ENCODE measurements at places on chromosomes 2 and 18.

DNA sequence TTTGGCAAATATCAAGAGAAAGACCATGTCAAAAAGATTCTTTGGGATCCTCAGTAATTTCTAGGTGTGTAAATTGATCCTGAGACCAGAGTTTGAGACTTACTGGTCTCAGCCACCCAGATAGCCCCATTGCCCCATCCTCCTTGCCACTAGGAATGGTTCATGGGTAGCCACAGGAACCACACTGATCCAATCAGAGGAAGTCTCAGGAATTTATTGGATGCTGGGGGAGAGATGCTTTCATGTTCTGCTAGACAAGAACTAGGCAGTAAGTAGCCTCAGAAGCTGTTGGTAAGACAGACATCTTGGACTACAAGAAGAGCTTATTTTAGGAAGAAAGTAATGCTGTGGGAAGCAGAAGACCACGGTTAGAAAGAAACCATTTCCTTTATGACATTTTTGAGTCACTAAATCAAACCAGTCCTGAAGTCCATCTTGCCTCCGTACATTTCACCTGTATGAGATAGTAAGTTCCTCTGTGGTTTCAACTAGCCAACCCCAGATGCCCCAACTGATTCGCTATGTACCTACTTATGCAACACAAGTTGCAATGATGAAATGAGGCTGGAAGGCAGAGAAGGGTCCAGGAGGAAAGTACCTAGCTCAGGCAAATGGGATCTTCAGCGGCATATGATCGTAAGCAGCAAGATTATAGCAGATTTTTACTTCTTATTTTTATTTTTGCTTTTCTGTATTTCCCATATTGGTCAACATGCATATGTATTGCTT is 3.6 kb upstream of the ST3GAL5 start:
- DNase-seq: no peak

DNA sequence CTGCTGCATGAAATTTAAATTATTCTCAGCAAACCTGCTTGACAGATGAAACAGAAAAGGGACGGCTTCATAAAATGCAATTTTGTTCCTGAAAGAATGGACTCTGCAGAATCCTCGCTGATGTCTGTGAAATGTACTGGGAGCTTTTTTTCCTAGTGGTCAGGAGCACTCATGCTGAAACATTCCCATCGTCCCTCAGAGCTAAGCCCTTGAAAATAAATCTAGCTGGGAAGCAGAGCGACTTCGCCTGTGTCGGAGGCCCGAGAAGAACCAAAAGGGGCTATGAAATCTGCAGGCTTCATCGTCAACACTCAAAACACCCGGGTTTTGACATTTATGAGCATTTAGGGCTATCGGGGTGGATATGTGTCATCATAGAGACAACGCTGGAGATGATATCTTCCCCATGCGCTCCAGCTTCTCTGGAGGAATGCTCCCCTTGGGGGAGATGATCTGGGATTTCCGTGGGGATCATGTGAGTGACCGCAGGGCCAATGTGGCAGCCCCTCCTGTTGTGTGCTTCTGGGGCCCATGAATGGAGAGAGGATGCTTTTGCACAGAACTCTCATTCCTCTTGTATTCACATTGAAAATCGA is 182.3 kb downstream of the KLHL29 start:
- no peak for DNase-seq

GRCh38 chr2:210477496-210477895 is 937 bp upstream of the LANCL1 start:
- DNase-seq: no peak

- DNase-seq: no peak
Observed at GRCh38 chr2:128454980-128455720, 136.5 kb upstream of the HS6ST1 start.

- no peak for DNase-seq
Observed at GRCh38 chr2:174683392-174683759, 80.9 kb downstream of the CHRNA1 start.

DNA sequence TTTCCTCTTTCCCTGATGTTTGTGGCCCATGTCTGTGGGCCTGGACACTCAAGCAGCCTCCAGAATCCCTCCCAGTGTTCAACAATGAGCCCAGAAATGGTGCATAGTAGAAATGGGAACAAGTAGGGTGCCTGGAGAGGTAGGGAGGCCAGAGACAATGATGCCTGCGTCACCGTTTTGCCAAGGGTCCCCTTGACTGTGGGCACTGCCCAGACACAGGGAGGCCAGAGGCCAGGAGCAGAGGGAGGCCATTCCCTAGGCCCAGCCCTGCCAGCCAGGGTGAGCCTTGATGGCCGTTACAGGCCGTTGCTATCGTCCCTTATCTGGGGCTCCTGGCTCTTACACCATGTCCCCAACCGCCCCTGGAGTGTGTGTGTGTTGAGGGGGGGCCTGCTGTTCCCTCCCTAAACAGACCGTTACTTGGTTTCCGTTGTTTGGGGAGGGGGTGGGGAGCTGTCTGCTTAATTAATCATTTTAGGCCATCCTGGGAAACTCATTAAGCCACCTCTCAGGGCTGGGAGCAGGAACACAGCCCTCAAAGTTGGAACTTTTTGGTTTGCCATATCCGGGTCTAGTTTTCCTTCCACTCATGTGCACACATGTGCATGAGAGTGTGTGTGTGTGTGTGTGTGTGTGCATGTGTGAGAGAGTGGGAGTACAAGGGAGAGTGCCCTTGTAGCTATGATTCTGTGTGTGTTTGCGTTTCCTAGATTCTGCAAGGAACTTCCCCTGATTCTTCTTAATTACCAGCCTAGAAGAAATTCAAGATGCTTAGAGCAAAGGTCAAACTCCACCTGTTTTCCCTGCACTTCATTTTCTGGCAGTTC is 135.2 kb upstream of the HAAO start:
- no peak for DNase-seq

All from RPMI8226 (cell line).